ENCODE measurements at places on chromosomes 12 and 14. TPM values are rescaled to one million over a fixed set of nuclear protein-coding genes. Genes with fewer than 3 reads are reported as not detected.

Gene KRT85
- total RNA-seq, result not detected

Gene TMEM30B
- total RNA-seq, result 2.8 TPM

Gene RNF212B
- not detected for total RNA-seq

Gene LYZ
- total RNA-seq, result not detected

Gene ITGA5
- 17.9 TPM for total RNA-seq
